ENCODE measurements at places on chromosomes 7 and 10.
A peak's percentile ranks its signal among the peaks of the same experiment; 100 is the strongest.

DNA sequence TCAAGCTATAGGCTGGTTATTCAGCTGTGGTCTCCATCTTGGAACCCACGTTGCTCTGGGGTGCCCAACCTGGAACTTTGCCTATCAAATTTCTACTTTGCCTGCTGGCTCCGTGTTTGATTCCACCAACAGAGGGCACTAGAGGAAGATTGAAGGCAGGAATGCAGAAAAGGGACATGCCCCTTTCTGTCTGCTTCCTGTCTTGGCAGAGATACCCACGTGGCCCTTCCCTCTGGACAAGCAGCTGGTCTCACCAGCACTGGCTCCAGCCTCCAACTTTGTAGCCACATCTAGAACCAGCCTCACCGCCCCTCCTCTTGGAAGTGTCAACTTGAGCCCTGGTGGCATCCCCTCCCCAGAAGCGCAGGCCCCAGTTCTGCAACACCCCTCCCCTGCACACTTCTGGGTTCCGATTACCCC is 52.1 kb upstream of the ZNF438 start:
- peak; percentile 23 for DNase-seq

DNA sequence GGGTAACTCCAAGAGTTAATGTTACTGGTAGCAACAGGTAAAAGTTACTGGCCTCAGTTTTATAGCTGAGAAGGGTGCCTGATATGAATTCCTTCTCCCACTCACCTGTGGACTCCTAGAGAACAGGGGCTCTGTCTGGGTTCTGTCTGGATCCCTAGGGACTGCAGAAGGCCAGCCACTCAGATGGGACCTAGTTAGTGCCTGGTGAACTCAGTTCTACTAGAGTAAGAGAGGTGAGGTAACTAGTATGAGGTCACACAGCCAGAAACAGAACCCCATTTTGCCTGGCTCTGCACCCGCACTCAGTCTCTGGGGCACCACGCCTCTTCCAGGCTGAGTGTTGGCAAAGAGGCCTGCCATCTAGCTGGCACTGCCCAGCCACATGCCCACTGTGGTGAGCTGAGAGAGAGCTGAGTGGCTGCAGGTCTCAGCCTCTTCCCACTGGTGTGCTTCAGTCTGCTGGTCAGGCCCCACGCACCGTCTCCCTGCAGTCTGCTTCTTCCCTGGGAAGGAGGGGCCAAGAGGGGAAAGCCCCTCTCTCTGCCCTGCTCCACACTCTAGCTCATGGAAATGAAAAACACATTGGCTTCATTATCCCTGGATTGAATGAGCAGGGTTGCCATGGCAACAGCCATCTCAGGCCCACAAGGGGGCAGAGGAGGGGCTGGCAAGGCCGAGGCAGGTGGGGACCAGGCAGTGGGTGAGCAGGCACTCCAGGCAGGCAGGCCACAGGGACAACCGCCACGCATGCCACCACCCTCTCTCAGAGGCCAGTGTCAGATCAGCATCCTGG is 110.6 kb downstream of the ZMIZ1 start:
- no peak for DNase-seq

DNA sequence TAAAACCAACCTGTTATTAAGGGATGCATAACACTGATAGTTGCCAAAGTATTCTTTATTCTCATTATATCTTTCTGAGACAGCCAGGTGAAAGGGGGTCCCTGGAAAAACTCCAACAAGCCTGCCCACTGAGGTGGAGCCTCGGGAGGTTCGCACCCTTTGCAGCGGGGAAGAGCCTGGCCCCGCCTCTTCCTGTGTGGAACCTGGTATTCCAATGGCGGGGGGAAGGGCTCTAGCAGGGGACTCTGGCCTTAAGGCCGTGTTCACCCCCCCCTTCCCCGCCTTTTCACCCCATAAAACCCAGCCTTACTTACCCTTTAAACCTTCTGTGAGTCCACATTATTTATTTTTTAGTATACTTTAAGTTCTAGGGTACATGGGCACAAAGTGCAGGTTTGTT is 62.4 kb upstream of the PDK4 start:
- DNase-seq: no peak

GRCh38 chr10:79562135-79562756 is 2.0 kb upstream of the SFTPA2 start:
- DNase-seq: peak; percentile 29

- no peak for DNase-seq
These were observed 6.3 kb upstream of the SLC13A4 start for GRCh38 chr7:135734343-135734689.

DNA sequence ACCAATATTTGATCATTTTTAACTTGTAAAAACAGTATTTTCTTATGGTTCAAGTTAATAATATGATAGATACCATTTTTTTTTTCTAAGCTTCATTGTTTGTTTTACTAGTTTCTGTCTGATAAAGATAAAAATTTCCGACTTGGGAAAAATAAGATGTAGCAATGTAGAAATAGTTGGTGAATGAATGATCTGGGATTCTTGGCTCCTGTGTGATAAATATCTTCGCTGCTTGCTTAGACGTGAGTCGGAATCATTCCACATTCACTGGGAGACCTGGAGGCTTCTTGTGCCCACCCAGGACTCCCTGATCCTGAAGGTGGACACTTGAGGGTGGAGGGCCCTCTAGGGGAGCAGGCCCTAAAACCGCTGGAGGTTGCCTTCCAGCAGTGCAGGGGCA is 47.9 kb downstream of the EXOC4 start:
- no peak for DNase-seq

DNA sequence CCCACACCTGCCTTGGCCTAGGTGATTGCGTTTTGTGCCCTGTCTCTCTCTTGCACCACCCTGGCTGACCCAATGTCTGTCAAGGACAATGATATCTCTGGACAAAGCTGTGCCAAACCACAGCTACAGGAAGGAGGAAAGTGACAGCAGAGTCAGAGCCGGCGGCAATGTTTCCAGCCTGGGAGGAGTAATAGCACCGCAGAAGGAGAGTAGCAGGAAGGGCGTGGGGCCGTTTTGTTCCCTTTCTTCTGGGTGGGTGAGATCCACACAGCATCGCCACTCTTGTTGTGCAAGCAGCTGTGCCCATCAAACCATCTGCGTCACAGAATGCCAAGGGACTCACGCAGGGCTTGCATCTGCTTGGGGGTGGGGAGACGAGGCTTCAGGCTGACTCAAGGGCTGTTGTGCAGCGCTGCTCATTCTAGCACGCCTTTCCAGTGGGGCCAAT is 341.6 kb upstream of the AUTS2 start:
- DNase-seq: no peak

- no peak for DNase-seq
These were observed 1101.8 kb downstream of the SORCS3 start for GRCh38 chr10:105742923-105743322.

DNA sequence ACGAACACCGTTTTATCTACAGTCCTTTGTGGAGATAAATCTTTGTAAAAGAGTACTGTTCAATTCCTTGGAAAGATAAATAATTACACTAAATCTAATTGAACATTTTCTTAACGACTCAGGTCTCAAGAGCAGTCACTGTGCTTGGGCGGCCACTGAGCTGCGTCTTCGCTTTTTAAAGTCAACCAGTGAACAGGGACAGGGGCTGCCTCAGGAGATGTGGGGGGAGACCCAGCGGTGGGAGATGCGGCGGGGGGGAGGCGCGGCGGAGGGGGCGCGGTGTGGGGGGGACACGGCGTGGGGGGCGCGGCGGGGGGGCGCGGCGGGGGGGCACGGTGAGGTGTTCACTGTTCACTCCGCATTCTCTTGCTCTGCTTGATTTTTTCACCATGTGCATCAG is 39.8 kb downstream of the CAMK2B start:
- no peak for DNase-seq

GRCh38 chr7:19377611-19378344 is 232.6 kb upstream of the FERD3L start:
- no peak for DNase-seq

DNA sequence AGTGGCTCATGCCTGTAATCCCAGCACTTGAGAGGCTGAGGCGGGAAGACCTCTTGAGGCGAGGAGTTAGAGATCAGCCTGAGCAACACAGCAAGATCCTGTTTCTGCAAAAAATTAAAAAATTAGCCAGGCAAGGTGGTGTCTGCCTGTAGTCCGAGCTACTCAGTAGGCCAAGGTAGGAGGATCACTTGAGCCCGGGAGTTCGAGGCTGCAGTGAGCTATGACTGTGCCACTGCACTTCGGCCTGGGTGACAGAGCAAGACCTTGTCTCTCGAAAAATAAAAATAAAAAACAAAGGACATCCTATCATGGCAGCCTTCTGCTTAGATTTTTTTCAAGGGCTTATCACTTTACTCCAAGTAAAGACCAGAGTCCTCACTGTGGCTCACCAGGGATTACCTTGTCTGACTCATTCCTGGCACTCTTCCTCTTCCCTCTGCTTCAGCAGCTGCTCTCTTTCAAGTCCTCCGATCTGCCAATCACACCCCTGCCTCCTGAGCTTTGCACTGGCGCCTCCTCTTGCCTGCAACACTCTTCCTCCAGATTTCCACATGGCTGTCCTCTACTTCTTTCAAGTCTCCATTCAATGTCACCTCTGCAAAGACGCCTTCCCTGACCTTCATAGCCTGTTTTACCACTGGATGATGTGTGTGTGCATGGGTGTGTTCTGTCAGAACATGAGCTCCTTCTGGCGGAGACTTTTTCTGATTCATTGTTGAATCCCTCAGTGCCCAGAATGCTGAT is 7.7 kb downstream of the PRTFDC1 start:
- no peak for DNase-seq

- DNase-seq: no peak
These were observed 5.7 kb downstream of the KIAA1549 start for GRCh38 chr7:138975343-138976104.

DNA sequence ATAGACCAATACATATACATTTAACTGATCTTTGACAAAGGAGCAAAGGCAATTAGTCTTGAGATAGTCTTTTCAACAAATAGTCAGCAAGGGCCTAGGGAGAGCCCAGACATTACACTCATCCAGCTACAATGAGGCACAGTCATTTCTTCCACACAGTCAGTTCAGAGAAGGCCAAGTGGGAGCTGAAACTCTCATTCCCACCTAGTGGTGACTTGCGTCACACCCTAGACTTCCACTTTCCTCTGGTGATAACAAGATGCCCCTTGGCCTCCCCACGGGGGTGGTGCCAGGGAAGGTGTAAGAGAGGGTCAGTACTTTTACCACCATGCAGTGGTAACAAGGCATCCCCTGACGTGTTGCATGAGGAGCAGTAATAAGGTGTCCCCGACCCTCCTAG is 8.0 kb downstream of the FRMPD2 start:
- no peak for DNase-seq

DNA sequence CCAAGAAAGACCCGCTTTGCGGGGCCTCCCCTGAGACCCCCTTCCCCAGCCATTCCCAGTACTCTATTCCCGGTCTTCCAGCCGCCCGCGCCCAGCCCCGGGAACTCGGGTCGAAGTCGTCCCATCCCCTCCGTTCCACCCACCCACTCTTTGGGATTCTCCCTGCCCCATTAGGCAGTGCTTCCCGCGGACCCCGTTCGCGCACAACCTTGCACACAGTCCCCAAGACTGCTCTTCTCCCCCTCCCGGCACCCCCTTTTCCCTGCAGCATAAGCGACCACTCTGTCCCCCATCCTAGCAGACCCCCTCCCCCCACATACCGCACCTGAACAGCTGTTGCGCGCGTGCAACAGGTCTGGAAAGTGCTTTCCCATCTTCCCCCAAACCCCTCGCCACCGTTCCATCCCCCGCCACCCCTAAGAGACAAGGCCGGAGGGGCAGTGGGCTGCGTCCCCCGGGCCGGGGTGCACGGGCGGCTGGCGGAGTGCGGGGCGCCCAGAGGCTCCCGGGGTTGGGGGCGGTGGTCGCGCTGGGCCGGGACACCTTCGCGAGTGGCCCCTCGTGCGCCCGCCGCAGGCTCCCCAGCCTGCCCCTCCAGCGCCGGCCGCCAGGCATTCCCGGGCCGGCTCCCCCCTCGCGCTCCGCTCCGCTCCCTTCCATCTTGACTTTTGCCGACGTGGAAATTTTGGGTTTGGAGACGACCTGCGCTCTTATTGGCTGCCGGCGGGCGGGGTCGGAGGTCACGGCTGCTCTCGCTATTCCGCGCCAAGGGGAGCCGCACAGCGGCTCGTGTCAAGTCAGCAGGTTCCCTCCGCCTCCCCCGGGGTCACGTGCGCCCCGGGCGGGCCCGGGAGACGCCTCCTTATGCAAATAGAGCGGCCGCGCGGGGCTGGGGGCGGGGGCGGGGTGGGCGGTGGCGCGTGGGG is 201.2 kb upstream of the NFE2L3 start:
- peak; percentile 96 for DNase-seq

GRCh38 chr7:129434675-129435318 is 565 bp downstream of the STRIP2 start:
- DNase-seq: peak; percentile 26

- no peak for DNase-seq
These were observed 40.3 kb upstream of the KAT6B start for GRCh38 chr10:74786126-74786525.

- no peak for DNase-seq
These were observed 7.8 kb downstream of the SUN1 start for GRCh38 chr7:840001-840600.

DNA sequence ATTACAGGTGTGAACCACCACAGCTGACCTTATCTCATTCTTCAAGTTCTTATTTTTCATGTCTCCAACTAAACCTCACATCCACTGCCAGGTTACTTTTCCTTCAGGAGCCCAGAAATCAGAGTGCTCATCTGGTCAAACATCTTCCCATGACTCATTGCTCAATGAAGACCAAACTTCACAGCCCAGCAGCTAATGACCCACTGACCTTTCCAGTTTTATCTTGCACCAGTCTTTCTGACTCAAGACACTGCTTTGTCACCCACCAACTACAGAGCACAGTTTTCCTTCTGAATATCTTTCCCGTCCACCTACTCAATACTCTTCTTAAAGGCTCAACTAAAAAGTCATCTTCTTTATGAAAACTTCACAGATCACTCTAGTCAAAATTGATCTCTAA is 245.1 kb downstream of the CHCHD3 start:
- DNase-seq: no peak

- DNase-seq: no peak
These were observed 484.0 kb upstream of the MBL2 start for GRCh38 chr10:53256623-53257022.

DNA sequence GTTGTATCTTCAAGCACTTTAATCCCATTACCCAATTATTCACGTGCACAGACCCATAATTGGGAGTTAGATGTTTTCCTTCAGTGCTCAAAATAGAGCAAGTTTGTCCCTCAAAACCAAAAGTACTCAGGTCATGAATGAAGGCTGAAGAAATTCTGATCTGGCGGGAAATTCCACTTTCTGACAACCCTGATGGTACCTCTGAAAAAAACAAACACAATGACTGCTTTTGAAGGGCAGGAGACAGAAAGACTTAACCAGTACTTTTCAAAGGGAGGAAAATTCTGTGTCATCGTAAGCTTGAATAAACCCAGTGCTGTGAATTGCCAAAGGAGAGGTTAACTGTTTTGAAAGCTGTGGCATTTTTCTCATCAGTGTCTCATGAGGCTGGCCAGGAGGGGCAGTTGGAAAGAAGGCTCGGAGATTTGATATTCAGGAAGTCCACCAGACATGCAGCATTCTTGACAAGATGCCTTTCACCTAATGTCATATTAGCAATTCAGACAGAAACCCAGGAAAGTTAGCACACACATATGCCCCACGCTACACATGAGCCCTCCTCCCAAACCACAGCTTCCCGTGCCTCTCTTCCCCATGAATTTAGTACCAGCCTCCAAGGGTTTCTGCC is 347.0 kb downstream of the KCNMA1 start:
- no peak for DNase-seq
